Iris pigment epithelial cell (primary cell): ENCODE measurements at places on chromosomes 2 and 18.
A peak's percentile ranks its signal among the peaks of the same experiment; 100 is the strongest.

DNA sequence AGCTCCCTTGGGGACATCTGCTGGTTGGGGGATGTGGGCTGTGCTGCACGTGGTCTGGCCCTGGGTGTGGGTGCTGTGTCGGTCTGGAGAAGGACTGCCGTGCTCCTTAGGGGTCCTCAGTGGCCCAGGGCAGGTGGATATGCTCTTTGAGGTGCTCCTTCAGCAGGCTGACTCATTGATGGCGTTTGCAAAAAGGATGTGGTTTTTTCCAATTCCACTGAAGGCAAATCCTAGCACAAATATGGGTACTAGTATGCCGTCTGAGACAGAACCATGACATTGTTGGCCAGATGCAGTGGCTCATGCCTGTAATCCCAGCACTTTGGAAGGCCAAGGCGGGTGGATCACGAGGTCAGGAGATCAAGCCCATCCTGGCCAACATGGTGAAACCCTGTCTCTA, 3.3 kb downstream of the PPP1R7 start:
- peak; percentile 45 for DNase-seq

- no peak for DNase-seq
Measured at GRCh38 chr2:78431241-78431640, 594.3 kb upstream of the REG3G start.

DNA sequence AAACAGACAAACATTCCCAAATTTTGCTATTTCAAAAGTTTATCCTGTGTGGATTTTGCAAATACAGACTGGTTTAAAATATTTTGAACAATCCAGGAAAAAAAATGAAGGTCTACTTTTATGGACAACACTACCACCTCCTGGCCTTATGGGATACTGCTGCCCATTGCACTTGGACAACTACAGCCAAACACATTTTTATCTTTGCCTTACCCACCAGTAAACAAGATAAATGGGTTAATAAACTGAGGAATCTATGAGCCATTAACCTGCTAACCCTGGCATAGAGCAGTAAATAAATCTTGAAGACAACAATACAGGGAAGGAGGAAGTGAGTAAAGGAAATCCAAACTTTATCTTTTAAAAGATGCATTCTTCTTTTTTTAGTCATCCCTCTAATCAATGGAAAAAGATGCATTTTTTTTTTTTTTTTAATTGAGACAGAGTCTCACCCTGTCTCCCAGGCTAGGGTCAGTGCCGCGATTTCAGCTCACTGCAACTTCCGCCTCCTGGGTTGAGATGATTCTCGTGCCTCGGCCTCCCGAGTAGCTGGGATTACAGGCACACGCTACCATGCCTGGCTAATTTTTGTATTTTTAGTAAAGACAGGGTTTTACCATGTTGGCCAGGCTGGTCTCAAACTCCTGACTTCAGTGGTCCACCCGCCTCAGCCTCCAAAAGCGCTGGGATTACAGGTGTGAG, 2.1 kb upstream of the SPIRE1 start:
- DNase-seq = peak; percentile 65

DNA sequence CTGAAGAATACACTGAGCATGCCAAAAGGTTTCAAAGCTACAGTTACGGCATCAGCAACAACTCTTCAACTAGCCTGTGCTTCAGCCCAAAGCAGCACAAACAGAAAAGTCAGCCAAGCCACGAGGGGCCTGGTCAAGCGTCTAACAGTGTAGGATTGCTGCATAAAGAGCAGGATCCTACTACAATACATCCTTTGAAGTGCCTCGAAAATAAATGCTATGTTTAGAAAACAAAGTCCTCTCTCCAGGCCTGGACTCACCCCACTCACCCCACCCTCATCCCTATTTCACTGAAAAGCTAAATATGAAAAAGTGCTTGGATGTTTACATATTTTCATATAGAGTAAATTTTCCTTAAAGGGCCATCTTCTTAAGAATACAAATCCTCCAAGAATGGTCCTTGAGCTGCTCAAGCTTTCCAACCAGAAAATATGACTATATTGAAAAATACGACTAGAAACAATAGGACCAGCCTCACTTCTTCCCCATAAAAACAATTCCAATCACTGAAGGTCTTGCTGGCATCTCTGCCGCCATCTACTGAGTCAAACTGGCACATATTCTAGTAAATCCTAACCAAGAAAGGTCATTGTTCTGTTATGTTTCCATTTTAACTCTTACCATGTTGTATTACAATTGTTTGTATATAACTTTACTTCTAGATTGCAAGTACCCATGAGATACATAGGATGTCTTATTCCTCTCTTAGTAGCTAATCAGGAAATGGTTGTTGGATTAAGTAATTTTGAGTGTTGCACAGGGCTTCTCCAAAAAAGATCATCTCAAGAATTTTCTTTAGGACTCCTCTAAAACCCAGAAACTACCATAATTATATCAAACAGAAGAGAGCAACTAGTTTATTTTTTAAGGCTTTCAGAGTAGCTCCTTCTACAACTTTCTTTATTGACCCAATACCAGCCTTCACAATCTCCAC, 63.6 kb downstream of the CLHC1 start:
- peak; percentile 84 for DNase-seq

- DNase-seq = no peak
Measured at GRCh38 chr2:39657287-39657937, 8.3 kb upstream of the TMEM178A start.
